Left ventricle myocardium inferior (tissue), 1 donor: ENCODE measurements at places on chromosomes 4 and X.

GRCh38 chr4:183989931-183990330, 84.8 kb downstream of the STOX2 start:
- no peak overlapping the region for H3K27ac ChIP-seq
- H3K4me1 ChIP-seq: peaks cover 54% of the 10 kb centered on the region
- H3K4me3 ChIP-seq: no peak overlapping the region
- no peaks in the 10 kb centered on the region for H3K27me3 ChIP-seq
- no peaks in the 10 kb centered on the region for H3K36me3 ChIP-seq

DNA sequence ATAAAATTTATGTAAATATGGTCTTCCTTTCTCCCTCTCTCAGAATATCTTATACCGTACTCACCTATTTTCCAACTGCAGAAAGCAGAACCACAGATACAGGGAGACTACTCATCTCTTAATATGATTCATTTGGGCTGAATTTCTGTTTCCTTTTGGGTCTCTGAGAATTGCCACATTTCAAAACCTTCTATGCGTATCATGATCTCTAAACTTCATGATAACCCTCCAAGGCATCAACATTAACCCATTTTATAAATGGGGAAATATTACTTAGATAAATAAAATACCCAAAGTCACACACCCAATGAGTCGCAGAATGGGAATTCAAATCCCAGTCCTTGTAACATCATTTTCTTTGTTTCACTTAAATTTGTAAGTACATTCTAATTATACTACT, 16.6 kb upstream of the PRDM8 start:
- no peak overlapping the region for H3K27ac ChIP-seq
- no peak overlapping the region for H3K4me3 ChIP-seq
- no peak for DNase-seq
- H3K27me3 ChIP-seq: peaks cover 18% of the 10 kb centered on the region
- H3K4me1 ChIP-seq: peaks cover 36% of the 10 kb centered on the region
- H3K36me3 ChIP-seq: no peaks in the 10 kb centered on the region

DNA sequence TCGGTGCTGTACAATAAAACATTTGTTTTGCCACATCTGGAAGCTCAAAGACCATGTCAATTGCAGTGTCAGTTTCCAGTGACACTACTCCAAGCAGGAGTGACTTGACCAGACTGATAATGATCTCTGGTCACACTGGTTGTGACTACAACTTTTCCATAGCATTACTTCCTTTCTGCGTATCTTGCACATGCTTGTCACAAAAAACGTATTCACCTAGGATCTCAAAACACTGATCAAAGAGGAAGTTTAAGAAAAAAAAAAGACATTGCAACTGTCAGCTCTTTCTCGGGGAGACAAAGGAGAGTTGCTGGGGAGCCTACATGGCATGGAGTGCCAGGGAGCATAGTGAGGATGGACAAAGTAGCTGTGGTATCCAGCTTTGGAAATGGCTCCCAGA, 60.6 kb downstream of the OPHN1 start:
- no peaks in the 10 kb centered on the region for H3K27me3 ChIP-seq
- no peaks in the 10 kb centered on the region for H3K36me3 ChIP-seq
- DNase-seq: no peak
- no peak overlapping the region for H3K4me3 ChIP-seq
- no peaks in the 10 kb centered on the region for H3K4me1 ChIP-seq
- no peak overlapping the region for H3K27ac ChIP-seq

DNA sequence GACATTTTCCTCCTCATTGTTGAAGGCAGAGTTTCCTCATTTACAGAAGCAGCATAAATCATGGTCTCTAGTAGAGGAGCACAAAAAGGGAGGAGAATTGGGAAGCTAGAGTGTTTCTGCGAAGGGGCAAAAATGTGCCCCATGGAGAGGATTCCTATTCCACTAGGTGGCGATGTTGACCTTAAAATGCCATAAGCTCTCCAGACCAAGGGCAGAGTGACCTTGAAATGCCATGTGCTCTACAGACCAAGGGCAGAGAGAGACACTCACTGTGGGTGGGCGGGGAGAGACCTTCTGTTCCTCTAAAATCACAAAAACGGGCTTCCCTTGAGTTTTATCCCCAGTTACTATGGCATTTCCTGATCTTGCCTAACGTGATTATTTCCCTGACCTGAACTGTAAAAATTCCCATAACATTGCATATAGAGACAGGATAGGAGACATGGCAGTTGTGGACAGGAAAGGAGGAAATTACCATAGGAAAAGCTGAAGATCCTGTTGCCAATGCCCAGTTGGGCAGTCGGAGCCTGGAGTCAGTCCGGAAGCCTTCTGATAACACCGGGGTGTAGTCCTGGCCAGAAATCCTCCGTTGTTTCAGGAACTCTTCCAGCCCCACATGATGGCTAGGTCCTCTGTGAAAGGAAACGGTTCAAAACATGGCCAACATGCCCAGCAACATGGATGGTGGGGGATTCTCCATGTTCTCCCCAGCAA, 567.7 kb downstream of the MAGEB5 start:
- H3K36me3 ChIP-seq: no peaks in the 10 kb centered on the region
- no peak overlapping the region for H3K4me3 ChIP-seq
- no peaks in the 10 kb centered on the region for H3K4me1 ChIP-seq
- no peak for DNase-seq
- no peak overlapping the region for H3K27ac ChIP-seq

DNA sequence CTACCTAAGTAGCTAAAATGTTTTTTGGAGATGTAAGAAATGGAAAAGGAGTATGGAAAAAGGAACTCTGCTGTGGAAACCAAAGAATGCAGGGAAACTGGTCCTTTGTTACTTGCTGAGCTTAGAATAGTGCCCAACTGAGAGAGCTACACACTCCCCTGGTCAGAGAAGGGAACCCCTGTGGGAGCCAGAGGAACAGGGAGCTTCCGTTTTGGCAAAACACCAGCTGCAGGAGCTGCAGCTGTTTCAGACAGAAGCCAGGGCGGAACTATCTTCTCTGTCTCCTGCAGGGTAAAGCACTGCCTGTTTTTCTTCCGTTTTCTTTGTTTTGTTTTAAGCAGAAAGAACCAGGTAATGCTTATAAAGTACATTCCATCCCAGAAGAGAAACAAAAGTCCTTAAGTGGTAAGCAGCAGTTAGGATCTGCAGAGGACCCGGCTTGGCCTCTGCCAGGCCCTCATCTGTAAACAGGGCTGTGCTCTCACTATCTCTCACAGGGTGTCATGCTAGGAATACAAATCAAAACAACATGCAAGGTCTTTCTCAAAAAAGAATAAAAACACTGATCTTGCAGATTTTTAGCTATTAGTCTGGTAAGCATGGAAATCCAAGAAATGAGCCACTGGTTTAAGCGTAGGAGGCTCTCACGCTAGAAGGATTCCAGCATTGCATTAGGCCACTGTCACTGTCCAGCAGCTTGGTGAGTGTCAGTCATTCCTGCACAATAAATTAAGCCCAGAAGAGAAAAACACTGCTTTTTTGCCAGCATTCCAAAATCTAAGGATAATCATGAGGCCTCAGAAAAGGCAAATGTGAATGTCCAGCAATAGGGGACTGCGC, 76.1 kb downstream of the CHST7 start:
- no peaks in the 10 kb centered on the region for H3K36me3 ChIP-seq
- peak overlapping the region; percentile 21 for H3K4me3 ChIP-seq
- peaks cover 27% of the 10 kb centered on the region for H3K4me1 ChIP-seq
- H3K27me3 ChIP-seq: no peaks in the 10 kb centered on the region
- H3K27ac ChIP-seq: peak overlapping the region; percentile 65
